ENCODE measurements at places on chromosomes 5 and 9.
A peak's percentile ranks its signal among the peaks of the same experiment; 100 is the strongest.

DNA sequence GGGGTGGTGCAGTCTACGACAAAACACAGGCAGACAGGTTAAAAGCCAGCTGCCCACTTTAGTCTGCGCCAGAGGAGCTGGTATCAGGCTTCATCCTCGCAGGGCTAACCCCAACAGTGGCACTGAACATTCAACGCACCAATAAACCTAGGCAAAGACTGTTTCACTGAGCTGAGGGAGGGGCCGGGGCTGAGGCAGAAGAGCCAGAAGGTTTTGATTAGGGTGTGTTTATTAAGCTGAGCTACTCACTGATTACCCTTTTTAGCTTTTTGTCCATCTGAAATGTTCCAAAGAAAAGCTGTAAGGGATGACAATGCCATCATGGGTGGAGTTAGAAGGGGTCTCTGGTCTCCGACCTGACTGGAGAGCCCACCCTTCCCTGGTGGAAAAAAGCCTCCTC is 1.4 kb downstream of the ZMYND19 start:
- no peak for DNase-seq

GRCh38 chr9:3240656-3241268 is 285.0 kb downstream of the RFX3 start:
- peak; percentile 42 for DNase-seq

- no peak for DNase-seq
These were observed 433.2 kb upstream of the ZNF608 start for GRCh38 chr5:125179612-125180011.

DNA sequence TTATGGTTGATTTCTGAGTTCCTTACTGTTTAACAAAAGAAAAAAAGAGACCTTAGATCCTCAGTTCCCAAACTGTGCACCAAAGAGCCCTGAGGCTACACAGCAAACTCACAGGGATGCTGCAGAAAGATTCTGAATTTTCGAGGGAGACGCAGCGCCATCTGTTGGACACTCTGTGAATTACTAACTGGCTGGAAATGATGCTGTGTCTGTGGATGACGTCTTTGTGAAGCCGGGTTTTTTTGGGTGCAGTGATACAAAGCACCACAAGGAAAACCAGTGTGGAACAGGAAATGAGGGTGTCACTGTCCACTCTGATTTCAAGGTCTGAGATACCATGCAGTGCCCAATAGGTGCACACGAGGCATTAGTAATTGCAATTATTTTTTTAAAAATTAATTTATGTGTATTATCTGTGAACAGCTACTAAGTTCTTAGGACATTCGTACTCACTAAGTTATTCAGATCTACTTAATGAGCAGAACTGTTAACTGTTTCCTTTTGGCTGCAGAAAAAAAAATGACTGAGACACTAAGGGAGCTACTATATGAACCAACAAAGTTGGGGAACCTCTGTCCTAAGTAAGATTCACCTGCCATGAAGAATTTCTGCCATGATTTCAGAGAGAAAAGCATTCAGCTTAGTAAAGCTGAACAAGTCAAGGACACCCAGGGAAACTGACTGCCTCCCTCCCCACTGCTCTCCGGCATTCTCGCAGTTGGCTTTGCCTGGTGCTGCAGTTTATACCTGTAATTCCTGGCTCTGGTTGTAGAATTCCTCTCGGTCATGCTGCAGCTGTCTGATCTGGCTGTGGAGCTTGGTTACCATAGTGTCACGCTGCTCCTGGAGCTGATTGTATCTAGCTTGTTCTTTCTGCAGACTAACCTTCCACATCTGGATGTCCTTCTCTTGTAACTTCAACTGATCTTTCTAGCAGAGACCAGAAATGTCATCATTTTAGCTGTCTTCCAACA is 23.4 kb downstream of the SPACA9 start:
- no peak for DNase-seq

DNA sequence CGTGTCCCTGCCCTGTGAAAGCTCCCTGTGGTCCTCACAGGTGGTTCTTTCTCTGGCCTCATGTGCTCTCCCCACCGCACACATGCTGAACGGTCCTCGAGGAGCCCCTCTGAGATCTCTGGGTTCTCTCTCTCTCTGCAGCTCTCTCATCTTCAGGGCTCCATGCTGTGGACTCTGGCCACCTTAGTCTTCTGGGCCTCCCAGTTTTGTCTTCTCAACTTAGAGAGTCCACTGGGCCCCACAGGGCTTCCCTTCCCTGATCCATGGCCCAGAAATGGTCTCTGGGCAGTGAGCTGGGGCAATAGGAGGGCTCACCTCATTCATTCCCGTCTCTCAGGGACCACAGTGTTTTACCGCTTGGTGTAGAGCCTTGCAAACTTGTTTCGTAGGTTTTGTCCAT is 26.4 kb downstream of the FGD3 start:
- no peak for DNase-seq
